ENCODE measurements at places on chromosomes 6 and 20.
A peak's percentile ranks its signal among the peaks of the same experiment; 100 is the strongest.

- no peak for DNase-seq
Measured at GRCh38 chr6:13468839-13469238, 18.6 kb downstream of the GFOD1 start.

DNA sequence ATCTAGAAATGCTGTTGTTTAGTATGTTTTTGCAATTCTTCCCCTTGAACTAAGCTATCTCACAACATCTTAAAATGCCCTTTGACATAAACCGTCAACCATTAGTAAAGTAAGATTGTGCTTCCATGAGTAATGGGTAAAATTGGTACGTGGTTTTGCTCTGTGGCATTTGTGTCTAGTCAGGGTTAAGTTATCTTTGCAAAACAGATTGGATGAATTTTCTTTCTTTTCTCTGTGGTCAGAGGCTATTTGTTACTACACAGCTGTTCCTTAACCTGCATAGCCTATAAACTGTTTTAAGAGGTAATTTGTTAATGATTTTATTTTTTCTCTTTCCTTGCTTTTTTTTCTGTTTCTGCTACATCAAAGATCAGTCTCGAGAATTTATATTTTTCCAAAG is 75.4 kb downstream of the RPP40 start:
- no peak for DNase-seq

GRCh38 chr6:142944124-142945048 is 590 bp downstream of the HIVEP2 start:
- DNase-seq, result peak; percentile 60

DNA sequence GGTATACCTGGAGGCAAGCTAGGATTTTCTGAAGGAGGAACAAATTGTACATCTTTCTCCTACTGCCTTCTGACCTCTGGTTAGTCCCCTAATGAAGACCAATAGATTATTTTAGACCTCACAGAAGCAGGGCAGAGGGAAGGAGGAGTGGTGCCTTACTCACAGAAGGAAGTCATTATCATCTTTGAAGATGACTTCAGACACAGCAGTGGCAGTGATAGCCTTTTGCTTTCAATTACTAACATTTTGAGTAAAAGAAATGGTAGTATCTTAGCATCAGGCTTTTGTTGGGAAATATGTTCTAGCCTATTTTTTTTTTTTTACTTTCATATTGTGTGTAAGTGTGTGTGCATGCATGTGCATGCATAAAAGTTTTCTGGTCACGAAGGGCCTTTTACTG is 164.2 kb upstream of the PLN start:
- no peak for DNase-seq

- no peak for DNase-seq
Measured at GRCh38 chr6:111559188-111560097, 46.2 kb downstream of the TRAF3IP2 start.

GRCh38 chr6:18117136-18117535 is 5.3 kb downstream of the NHLRC1 start:
- DNase-seq, result no peak

- no peak for DNase-seq
Measured at GRCh38 chr6:45607798-45608197, 230.1 kb upstream of the SUPT3H start.

- DNase-seq, result no peak
Measured at GRCh38 chr6:118714756-118715155, 63.4 kb upstream of the CEP85L start.

- DNase-seq, result no peak
Measured at GRCh38 chr20:22576733-22577514, 7.4 kb downstream of the FOXA2 start.

DNA sequence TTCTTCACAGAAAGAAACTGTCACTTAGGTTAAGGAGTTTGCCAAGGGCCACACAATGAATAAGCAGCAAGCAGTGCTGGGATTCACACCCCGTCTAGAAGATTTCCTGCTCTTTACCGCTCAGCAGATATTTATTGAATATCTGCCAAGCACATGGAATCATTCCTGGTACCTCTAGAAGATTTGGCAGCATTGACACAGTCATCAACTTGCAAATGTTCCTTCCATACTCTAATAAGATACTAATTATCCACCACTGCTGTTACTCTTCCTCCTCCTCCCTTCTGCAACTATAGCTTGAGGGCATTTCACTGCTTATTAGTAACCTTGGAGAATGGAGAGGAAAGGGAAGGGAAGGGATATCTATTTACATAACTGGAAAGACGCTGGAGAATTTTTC is 13.0 kb downstream of the MOXD1 start:
- DNase-seq, result no peak

- no peak for DNase-seq
Measured at GRCh38 chr6:127564761-127565160, 12.2 kb upstream of the C6orf58 start.

GRCh38 chr6:5499644-5500306 is 238.5 kb downstream of the FARS2 start:
- no peak for DNase-seq

DNA sequence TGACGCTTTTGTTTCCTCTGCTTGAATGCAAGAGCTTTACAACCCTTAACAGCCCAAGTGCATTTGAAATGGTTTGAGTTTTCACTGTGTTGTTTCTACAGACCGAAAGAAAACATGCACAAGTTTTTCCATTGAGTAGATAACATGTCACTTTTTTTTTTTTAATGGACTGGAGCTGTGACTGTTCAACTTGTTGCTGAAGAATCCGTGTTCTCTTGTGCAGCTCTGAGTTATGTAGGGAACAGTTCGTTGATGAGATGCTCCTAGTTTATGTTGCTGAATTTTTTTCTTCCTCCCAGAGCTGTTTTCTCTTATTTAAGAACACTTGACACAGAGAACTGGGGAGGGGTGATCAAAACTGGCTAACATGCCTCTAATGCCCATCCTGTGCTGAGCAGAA is 89.3 kb downstream of the DTD1 start:
- DNase-seq, result no peak

- no peak for DNase-seq
Measured at GRCh38 chr6:21504790-21505189, 88.8 kb upstream of the SOX4 start.

GRCh38 chr6:33029328-33030184 is 20.2 kb upstream of the HLA-DOA start:
- no peak for DNase-seq

DNA sequence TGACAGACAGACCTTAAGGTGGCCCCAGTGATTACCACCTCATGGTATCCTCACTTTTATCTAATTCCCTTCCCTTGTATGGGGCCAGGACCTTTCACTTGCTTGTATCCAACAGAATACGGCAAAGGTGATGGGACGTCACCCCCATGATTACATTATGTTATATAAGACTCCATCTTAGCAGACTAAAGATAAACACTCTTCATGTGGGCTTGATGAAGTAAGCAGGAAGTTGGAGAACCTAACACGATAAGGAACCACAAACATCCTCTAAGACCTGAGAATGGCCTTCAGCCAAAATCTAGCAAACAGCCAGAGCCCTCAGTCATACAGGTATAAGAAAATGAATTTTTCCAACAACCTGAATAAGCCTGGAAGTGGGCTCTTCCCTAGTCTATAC is 8.0 kb downstream of the SLC17A3 start:
- DNase-seq, result no peak

GRCh38 chr20:50996901-50997865 is 25.7 kb downstream of the KCNG1 start:
- no peak for DNase-seq

- no peak for DNase-seq
Measured at GRCh38 chr6:15585760-15586214, 77.0 kb downstream of the DTNBP1 start.

GRCh38 chr6:41059556-41059955 is 6.6 kb downstream of the APOBEC2 start:
- no peak for DNase-seq

DNA sequence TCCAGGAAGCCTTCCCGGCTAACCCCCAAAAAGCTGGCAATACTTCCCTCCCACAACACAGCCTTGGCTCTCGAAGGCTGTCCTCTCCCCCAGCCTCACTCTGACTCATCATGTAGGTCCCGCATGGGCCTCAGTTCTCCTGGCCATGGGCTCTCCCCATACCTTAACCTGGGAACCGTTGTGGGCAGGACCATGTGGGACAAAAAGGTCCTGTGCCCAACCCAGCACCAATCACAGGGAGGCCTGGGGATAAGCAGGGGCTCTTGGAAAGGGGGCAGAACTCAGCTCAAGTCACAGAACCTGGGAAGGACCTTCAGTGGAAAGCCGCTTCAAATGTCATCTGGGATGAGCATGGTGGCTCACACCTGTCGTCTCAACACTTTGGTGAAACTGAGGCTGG is 45.5 kb downstream of the MRPL14 start:
- no peak for DNase-seq

GRCh38 chr6:167282165-167282564 is 8.9 kb upstream of the UNC93A start:
- DNase-seq, result no peak

- peak; percentile 20 for DNase-seq
Measured at GRCh38 chr20:45946149-45946970, 11.9 kb downstream of the PCIF1 start.

GRCh38 chr20:48171626-48172356 is 386.5 kb upstream of the SULF2 start:
- no peak for DNase-seq

- no peak for DNase-seq
Measured at GRCh38 chr6:35419417-35419816, 32.7 kb upstream of the FANCE start.

DNA sequence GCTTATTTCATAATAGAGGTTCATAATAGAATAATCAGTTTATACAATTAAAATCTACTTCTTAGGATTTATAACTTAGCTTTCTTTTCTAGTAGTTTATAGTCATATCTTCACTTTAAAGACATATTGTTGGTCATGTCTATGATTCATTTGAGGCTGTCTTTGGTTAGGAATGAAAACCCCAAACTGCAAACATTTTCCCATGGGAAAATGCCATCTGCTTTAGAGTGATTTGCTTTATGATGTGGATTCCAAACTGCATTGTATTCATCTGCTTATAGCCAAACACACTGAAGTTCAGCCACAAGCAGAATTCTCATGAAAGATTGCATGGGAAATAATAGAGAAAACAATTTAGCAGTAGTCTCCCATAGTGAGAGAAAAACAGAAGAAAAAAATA is 128.0 kb downstream of the RFPL4B start:
- no peak for DNase-seq

- DNase-seq, result no peak
Measured at GRCh38 chr20:46642265-46642968, 8.8 kb downstream of the SLC13A3 start.

- no peak for DNase-seq
Measured at GRCh38 chr6:169545982-169546381, 155.8 kb downstream of the WDR27 start.

DNA sequence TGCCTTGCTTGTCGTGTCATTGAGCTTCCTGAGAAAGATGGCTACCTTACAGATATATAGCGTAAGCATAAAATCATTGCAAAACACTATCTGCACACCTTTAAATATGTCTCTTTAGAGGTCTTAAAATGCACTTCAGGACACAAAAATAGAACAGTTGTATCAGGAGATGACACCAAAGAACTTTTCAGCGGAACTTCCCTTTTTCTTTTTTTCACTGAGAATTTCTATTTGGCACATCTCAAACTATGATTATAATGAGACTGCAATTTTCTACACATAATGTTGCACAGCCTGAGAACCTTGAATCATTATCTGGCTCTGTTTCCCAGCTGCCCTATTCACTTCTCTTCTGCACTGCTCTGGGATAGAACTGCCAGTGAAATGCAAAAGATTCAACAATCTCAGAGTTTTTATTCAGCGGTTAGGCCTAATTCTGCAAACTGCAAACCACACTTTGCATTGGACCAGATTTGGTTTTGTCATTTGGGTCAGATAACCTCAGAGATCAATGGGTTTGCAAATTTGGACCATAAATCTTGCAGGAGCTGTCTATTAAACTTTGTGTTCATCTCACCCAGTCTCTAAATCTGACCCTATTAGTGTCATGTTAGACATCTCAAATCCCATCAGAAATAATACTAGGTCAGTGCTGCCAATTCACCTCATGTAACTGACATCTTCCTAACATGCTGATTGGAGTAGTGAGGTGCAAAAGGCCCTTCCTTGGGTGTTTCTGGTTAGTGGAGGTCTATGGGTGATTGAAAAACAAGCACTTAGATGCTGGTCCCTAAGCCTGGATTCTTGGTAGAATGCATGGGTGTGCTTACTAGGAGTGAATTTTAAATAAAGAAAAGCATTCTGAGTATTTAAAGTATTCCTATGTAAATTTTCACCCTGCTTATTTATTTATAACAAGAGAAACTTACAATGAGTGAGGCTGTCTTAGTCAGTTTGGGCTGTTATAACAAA is 382.7 kb downstream of the UTRN start:
- no peak for DNase-seq

- DNase-seq, result no peak
Measured at GRCh38 chr6:153231048-153231646, 100.1 kb upstream of the RGS17 start.

DNA sequence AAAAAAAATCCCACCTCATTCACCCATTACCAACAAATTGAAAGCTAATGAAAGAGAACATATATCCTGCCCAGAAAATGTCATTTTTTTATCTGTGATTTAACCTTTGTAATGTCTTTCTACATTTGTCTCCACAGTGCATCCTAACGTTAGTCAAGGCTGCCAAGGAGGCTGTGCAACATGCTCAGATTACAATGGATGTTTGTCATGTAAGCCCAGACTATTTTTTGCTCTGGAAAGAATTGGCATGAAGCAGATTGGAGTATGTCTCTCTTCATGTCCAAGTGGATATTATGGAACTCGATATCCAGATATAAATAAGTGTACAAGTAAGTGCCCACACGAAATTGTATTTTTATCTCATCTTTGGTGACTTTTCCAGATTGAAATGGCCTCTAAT is 30.0 kb downstream of the RSPO3 start:
- DNase-seq, result no peak

- DNase-seq, result no peak
Measured at GRCh38 chr6:38492031-38492430, 147.7 kb downstream of the BTBD9 start.

DNA sequence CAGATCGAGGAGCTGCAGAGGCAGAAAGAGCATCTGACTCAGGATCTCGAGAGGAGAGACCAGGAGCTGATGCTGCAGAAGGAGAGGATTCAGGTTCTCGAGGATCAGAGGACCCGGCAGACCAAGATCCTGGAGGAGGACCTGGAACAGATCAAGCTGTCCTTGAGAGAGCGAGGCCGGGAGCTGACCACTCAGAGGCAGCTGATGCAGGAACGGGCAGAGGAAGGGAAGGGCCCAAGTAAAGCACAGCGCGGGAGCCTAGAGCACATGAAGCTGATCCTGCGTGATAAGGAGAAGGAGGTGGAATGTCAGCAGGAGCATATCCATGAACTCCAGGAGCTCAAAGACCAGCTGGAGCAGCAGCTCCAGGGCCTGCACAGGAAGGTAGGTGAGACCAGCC is 26.2 kb downstream of the C20orf173 start:
- DNase-seq, result no peak

DNA sequence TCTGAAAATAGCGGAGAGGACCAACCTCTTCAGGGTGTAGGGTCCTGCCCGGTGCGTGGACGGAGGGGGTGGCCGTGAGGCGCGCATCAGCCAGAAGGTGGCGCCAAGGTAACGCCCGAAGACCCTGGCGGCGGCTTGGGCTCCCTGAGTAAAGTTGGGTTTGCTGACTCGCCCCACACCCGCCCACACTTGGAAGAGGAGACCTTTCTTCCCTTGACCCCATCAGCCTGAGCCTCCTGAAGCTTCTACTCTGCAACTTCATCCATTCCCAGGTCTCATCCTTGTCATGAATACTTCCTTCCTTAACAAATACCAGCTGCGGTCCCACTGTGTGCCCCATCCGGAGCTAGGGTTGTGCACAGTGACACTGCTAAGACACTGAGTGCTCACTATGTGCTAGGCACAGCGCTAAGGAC is 14.6 kb downstream of the CD40 start:
- DNase-seq, result no peak

Measured in substantia nigra (tissue), 51 donors.